ENCODE measurements at places on chromosomes 12 and 14.
A peak's percentile ranks its signal among the peaks of the same experiment; 100 is the strongest.

DNA sequence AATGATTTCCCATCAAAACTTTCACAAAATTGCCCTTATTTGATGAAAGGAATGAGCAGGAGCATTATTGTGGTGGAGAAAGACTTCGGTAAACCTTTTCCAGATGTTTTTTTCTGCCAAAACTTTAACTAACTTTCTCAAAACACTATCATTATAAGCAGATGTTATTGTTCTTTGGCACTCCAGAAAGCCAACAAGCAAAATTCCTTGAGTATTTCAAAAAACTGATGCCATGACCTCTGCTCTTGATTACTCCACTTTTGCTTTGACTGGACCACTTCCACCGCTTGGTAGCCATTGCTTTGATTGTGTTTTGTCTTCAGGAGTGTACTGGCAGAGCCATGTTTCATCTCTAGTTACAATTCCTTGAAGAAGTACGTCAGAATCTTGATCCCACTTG is 29.7 kb upstream of the RAB21 start:
- no peak for DNase-seq

- DNase-seq = no peak
These were observed 81.0 kb downstream of the PTPN21 start for GRCh38 chr14:88473791-88474190.

- DNase-seq = peak; percentile 11
These were observed 1.2 kb downstream of the FUT8 start for GRCh38 chr14:65413739-65414045.

- no peak for DNase-seq
These were observed 71.3 kb downstream of the TSPAN9 start for GRCh38 chr12:3148366-3149000.

- no peak for DNase-seq
These were observed 190.3 kb downstream of the KCNH5 start for GRCh38 chr14:62854951-62855350.

DNA sequence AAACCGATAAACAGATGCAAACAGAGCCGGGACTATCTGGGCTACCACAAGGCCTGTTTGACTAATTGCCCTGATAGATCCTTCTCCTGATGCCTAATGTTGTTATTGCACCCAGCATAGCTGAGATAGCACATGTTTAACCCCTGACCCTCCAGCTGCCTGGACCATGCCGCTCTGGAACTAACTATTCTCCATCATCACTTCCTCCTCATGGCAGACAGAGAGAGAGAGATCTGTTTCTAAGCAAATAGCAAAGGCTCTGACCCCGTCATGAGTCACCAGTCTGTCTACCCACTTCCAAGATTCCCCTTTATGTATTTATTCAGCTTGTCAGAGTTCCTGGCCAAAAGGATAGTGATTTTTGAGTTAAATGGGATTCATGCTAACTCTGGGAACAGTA is 58.2 kb upstream of the FLRT2 start:
- no peak for DNase-seq

DNA sequence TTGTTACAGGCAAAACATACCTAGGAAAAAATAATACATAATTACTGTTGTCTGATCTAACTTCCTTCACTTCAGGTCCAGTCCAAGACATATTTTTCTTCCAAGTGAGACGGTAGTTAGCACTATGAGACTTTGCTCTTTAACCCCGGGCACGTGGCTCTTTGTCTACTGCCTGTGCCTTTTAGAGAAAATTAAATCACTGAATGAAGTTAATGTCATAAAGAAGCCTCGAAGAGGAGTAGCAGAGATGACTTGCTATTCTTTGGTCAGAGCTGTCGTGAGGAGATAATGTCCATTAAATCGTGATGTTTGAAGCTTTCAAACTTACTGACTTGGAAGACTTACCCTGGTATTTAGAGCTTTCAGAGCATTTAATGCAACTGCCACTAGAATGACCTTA is 8.7 kb downstream of the TESPA1 start:
- DNase-seq = no peak

DNA sequence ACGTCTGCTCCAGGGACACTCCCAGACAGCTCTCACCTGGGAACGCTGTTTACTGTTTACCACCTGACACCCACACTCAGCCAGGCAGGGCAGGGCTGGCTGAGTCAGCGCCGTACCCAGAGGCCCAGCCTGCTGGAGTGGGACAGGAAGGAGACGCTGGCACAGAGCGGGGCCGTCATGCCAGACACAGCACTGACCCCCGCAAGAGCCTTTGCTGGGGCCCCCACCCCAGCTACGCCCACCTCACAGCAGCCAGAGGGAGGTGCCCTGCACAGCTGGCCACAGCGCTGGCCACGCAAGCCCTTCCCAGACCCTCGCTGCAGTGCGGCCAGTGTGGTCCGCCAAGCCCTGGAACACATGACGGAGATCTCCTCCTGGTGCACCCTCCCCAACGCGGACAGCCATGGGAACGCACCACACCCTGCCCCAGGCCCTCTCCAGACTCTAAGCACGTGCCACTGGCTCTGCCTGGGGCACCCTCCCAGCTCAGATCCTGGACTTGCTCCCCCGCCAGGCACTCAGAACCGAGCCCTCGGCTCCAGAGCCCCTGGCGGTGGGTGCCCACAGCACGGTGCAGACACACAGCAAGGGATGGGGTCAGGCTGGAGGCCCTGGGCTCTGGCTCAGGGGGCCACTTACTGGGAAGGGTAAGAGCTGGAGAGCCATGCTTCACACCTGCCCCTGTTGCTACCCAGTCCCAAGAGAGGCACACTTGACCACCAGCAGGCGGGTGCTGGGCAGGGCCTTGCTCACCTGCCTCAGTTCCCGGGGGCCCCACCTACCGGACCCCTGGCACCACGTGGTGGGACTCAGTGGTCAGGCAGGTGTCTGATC is 5.7 kb downstream of the AHNAK2 start:
- no peak for DNase-seq

DNA sequence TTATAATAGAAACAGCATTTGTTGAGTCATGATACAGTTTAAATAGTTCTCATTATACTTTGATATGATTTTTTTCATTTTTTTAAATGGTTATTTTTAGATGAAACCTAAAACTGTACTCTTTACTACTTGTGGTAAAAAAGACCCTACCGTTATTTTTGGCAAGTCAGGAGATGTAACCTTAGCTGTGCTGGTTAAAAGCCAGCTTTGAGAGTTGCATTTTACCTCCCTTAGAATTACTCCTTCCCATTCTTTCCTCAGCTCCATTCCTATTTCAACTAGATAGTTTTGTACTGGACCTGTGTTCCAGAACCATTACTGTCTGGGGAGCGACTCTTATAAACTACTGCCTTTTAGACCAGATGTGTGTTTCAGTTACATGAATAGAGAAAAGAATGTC is 92.0 kb downstream of the RAD51B start:
- DNase-seq = no peak

All from AML-193 (cell line).